Stimulated activated CD8-positive, alpha-beta memory T cell treated with anti-CD3 and anti-CD28 coated beads, Interleukin-15, amount 100 ng/mL, for 48 hours (primary cell): ENCODE measurements at places on chromosomes 3 and 15.

DNA sequence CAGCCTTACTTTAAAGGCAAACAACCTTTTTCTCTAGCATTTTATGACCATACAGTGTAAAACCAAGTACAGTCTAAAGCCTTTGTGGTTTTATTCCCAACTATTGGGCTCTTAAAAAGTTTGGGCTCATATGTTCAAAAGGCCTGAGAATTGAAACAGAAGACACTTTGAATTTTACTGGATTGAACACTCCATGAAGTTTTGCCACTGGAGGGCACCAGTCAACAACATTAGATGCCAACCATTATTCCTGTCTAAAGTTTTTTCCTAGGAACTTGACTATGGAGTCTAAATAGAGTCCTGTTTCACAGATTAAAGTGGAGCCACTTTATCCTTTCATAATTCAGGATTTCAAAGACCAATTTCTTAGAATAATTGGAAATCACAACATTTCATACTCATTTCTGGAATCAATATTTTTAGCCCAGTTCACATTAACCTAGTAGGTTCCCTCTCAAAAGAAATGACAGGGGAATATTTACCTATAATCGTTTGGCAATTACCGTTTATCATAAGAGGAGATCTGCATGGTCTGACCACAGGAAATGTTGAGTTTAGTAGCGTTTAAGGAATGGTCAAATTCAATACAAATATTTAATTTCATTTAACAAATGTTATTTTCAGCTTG lies 244.1 kb upstream of the PDZRN3 start:
- no peak for DNase-seq

DNA sequence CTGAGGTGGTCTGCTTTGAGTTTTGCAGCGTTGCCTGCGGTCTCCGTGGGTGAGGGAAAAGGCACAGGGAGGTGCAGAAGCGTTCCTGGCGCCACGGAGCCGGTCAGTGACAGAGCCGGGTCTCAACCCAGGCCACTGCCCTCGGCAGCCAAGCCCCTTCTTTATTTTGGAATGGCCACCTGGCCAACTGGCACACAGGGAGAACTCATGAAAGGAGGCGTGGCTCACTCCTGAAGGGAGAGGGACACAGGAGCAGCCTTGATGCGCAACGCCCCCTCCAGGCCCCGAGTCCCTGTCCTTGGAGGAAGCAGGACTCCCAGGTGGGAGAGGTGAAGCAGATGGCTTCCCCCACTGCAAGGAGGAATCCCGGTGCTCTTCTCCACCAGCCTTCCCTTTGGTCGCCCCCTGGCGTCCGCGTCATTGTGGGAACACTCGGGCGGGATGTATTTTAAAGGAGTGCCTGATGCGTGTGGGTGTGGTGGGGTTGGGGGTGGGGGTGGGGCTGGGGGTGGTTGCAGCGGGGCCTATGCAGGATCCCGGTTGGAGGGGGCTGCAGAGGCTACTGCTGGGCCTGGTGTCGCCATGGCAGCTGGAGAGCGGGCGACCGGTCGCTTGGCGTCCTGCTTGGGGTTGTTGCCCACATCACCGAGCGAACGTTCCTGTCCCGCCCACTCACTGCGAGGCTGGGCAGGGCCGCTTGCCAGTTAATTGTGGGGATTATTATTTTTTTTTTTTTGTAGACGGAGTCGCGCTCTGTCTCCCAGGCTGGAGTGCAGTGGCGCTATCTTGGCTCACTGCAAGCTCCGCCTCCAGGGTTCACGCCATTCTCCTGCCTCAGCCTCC lies 32.6 kb downstream of the APBA2 start:
- no peak for DNase-seq

GRCh38 chr15:40029979-40030893 lies 8.7 kb downstream of the SRP14 start:
- no peak for DNase-seq

DNA sequence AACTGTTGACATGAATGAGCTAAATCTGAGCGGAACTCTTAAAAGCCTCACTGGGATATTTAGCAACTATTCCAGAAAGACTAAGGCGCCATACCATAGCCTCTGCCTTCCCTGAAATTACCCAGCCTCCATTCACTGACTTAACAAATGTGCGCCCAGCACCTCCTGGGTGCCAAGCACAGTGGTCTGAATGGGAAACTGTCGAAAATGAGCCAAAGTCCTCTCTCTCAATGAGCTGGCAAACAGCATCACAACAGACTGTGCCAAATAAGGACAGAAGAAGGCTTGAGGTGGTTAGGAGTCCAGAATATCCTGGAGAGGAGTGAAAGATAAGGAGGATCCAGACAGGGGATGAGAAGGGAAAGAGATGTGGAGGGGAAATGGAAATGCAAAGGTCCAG lies 332.4 kb downstream of the MAGI1 start:
- no peak for DNase-seq

DNA sequence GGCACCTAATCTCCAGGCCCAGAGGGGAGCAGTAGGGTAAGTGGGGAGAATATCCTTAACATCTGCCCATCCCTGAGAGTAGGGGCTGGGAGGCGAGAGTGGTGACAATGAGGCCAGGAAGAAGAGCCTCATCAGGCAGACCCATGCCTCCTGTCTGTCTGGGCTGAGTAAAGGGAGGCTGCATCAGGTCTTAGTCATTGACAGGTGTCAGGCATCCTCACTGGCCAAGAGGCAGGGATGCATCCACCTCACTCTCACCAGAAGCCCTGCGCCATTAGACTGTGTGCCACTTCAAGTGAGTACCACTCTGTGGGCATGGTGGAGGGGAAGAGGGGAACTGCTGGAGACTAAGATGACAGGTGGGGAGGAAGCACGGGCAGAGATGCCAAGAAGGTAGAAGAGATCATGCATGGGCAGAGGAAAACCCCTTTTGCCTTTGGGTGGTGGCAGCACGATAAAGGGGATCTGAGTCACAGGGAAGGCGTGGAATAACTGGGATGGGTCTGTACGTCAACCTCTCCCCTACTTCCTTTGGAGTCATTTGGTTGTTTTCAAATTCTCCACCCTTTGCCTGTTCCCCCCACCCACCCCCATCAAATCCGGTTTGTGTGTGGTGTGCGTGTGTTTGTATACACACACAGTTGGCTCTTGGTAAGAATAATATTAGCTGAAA lies 14.1 kb downstream of the ANAPC13 start:
- no peak for DNase-seq

- DNase-seq: no peak
Measured at GRCh38 chr15:66229790-66230465, 23.6 kb downstream of the MEGF11 start.

DNA sequence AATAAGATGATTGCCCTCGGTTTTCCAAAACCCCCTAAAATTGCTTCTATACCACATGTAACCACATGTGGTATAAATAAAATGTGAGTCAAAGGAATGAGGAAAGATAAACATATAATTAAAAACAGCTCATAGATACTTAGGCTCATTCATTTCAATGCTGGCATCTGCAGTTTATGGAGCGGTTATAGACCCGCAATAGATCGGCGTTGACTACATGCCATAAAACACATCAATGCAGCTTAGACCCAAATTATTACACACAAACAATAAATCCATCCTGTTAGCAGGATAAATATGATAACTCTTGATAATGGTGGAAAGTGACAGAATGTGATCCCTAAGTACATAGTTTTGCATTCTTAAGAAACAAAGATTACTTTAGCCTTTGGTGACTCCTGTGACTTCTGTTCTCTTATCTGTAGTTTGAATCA lies 143.7 kb downstream of the NR2F2 start:
- no peak for DNase-seq

DNA sequence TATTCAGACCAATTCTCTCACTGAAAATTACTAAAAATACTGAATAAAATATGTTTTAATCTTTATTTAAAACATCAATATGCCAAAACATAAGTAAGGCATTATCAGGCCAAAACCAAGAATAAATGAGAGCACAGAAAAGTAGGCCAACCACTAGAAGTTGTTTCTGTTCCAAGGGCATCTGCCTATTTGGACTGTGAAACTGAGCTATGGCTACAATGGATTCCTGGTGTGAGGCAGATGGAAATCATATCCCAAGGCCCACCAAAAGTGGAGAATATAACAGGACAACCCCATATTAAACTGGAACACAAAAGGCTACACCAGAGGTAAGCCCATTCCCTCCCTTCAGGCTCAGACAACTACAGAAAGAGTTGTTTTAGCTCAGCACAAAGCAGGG lies 302.8 kb upstream of the IL12A start:
- DNase-seq: no peak

DNA sequence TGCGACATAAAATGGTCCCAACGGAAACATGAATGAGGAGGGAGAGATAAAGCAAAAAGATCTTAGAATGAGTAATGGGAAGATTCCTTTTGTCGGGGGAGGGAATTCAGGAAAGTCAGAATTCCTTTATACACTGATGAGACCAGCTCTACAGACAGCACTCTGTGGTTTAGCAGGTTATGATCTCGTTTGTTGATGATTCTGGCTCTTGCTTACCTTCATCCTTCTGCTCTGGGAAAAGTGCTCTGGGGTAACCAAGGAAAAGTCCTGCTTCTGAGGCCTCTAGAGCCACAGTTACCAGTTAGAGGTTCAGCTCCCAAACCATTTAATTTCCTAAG lies 150.7 kb upstream of the NR2E3 start:
- DNase-seq: no peak

DNA sequence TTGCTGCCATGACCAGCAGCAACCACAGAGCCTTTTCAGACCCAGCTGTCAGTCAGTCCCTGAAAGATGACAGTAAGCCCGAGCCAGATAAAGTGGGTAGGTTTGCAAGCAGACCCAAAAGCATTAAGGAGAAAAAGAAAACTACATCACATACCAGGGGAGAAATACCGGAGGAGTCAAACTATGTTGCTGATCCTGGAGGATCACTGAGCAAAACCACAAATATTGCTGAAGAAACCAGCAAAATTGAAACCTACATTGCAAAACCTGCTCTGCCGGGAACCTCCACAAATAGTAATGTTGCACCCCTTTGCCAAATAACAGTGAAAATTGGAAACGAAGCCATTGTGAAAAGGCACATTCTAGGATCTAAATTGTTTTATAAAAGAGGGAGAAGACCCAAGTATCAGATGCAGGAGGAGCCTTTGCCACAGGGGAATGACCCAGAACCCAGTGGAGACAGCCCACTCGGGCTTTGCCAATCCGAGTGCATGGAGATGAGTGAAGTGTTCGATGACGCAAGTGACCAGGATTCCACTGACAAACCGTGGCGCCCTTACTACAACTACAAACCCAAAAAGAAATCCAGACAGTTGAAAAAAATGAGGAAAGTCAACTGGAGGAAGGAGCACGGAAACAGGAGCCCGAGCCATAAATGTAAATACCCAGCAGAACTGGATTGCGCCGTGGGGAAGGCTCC lies 42.1 kb upstream of the RASA2 start:
- no peak for DNase-seq
